ENCODE measurements at places on chromosomes 7 and 10. TPM values are rescaled to one million over a fixed set of nuclear protein-coding genes. Genes with fewer than 3 reads are reported as not detected.

DNA sequence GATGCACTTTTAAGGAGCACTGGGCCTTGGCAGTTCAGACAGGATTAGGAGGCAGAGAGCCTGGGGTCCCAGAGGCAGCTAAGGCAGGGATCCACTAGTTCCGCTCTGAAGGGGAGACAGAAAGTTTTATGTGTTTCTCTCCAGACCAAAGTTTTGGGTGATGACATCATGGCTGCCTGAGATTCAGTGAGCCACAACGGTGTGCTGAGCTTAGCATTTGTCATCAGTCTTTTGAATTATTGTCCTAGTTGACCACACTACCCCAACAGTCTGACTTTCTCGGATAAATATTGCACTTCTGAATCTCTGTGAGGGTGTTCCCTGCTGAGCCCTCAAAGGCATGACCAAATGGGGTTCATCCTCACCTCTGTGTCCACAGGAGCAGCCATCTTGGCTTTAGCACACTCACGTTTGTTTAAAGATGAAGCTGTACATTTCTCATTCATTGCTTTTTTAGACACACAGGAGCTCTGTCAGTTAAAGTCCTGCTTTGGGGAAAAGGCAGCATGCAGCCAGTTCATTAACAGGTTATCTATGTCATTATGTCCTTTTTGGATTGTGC is 297.7 kb upstream of the LRGUK start:
- DNase-seq, result no peak

DNA sequence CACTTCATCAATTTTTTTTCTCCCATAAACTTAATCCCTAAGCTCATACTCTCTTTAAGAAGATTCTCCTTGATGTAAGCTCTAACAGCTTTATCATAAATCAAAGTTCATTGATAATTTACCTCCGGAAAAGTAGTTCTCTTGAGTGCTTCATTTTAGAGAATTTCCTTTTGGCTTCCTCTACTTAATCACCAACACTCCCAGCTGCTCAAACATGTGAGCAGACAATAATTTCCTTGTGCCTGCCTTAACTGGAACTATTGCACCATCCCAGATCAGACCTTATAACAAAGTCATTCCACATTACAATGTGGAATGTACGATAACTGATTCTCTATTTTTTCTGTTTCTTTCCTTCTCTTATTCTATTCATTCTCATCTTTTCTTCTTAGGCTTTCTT is 5.9 kb downstream of the FEZF1 start:
- DNase-seq, result no peak

DNA sequence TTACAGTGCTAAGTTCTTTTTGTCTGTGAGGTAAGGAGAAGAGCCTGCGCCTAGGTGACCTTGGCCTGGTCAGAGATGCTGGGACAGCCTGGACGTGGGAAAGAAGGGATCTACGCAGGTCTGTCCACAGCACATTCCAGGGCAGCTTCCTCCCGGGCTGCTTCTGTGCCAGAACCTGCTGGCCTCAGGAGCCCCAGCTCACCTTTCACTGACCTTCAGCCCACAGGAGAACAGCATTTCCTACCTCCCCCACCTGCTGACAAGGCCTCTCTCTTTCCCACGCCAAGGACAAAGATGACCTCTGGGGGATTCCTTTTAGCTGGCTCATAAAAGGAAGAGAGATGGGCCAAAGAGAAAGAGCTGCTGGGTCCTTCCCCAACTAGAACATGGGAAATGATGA is 260.6 kb downstream of the KCNMA1 start:
- DNase-seq, result no peak

DNA sequence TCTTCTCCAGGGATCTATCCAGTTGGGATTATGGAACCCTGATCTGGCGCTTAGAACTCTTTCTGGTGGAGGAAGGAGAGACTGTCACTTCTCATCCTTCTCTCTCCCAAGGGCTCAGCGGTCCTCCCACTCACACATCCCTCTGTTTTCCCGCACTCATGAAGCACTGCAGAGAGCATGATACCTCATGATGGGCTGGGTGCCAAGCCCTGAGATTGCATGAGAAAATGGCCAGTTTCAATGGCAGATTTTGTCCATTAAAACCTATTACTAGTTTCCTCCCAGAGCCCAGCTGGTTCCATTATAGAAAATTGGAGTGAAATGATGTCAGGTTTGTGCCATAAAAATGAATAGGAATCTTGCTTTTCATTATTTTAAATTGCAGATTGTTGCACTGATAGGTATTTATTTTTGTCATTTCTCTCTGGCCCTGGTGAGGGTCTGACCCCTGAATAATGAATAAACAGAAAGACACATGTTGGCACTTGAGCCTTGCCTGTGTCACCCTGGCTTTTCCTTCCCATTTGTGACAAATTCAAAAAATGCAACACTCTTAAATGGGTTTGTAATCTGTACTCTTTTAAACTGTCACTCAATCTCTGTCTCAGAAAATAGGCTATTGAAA is 1151.1 kb downstream of the TYW1 start:
- no peak for DNase-seq

- DNase-seq, result no peak
These were observed 727.3 kb downstream of the AUTS2 start for GRCh38 chr7:70325509-70326101.

DNA sequence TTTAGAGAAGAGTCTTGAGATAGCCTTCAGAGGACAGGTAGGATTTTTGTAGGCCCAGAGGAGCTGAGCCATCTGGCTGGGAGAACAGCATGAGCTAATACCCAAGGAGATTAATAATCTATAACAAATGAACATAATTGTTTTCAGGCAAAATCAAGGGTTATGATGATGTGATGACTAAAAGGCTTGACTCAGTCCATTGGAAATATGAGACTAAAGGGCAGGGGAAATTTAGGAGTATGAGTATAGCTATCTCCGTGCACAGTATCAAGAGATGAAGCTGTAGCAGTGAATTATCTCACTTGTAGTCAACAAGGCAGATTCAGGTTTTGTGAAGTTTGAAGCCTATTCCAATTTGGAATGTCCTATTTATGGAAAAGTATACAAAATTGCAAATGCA is 40.1 kb downstream of the CSTF2T start:
- no peak for DNase-seq

DNA sequence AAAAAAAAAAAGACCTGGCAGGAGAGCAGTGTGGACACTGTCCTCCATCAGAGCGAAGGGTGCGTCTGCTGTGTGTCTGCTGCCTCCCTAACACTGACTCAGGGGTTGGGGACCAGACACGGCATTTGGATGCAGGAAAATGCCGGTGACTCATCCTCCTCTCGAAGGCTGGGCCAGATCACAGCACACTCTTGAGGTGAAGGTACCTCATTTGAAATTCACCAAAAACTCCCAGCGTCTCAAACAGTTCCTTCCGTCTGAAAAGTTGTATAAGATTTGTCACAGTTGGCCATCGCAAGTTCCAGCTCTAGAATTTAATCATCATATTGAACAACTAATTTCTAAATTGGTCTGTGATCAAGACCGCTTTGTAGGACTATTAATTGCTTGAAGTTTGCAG is 118.1 kb upstream of the LYZL2 start:
- no peak for DNase-seq

GRCh38 chr7:111400088-111400487 is 162.2 kb downstream of the IMMP2L start:
- no peak for DNase-seq

GRCh38 chr7:128805225-128805624 is 13.5 kb downstream of the CCDC136 start:
- DNase-seq, result no peak

DNA sequence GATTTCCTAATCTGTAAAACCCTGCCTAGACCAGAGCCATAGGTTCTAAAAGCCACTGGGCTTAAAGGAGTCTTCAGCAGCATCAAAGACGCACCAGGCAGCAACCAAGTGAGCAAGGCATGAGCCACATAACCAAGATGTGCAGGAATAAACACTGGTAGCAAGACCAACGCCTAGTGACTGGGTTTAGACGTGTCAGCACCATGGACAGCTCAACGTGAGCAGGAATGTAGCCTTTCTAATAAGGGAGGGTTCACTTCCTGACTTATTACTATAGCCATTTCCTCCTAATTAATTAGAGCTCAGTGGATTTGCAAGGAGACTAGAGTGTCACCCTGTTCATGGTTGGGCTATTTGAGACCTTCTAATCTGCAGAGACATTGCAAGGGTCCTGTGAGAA is 223.7 kb downstream of the LHFPL3 start:
- peak; percentile 26 for DNase-seq

Gene LOXL4
- 8.8 TPM for polyA plus RNA-seq

Gene DYDC1
- polyA plus RNA-seq, result not detected

Gene CPA4
- 3.1 TPM for polyA plus RNA-seq

Gene CLCN1
- polyA plus RNA-seq, result 0.67 TPM
